ENCODE measurements at places on chromosomes 16 and 17. TPM values are rescaled to one million over a fixed set of nuclear protein-coding genes. Genes with fewer than 3 reads are reported as not detected.

The CHAD gene
- not detected for polyA plus RNA-seq

The WFDC1 gene
- not detected for polyA plus RNA-seq

The SHCBP1 gene
- 1.2 TPM for polyA plus RNA-seq

The MYOCD gene
- polyA plus RNA-seq = not detected

DNA sequence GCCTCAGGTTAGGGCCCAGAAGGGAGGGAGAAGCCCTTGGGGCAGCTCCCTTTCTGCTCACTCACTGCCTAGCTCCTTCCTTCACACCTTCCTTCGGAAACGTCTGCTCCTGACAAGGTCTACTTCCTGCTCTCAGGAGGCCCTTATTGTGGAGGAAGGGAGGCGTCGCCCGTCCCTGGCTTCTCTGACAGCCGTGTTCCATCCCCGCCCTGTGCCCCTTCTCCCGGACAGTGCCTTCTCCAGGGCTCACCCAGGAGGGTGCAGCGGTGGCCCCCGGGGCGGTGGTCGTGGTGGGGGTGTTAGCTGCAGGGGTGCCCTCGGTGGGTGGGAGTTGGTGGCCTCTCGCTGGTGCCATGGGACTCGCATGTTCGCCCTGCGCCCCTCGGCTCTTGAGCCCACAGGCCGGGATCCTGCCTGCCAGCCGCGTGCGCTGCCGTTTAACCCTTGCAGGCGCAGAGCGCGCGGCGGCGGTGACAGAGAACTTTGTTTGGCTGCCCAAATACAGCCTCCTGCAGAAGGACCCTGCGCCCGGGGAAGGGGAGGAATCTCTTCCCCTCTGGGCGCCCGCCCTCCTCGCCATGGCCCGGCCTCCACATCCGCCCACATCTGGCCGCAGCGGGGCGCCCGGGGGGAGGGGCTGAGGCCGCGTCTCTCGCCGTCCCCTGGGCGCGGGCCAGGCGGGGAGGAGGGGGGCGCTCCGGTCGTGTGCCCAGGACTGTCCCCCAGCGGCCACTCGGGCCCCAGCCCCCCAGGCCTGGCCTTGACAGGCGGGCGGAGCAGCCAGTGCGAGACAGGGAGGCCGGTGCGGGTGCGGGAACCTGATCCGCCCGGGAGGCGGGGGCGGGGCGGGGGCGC is 231.9 kb downstream of the SEC14L1 start:
- peak overlapping the region; percentile 60 for H3K27ac ChIP-seq
- peak overlapping the region; percentile 26 for H3K4me3 ChIP-seq
- no peaks in the 10 kb centered on the region for H3K36me3 ChIP-seq

- H3K4me3 ChIP-seq = no peak overlapping the region
- H3K27ac ChIP-seq = no peak overlapping the region
- no peaks in the 10 kb centered on the region for H3K36me3 ChIP-seq
These were observed 740 bp upstream of the CMIP start for GRCh38 chr16:81443688-81444447.

DNA sequence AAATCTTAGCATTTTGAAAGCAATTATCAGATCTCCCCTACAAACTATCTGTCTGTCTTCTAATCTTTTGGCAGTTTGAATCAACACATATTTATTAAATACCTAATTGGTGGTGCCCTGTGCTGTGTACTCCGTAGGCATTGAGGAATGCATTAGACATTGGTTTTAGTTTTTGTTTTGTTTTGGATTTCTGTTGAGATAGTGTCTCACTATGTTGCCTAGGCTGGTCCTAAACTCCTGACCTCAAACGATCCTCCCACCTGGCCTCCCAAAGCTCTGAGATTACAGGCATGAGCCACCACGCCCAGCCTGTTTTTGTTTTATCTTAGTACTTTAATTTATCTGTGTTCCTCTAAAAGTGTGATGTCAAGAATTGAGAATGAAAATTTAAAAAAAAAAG is 124.8 kb upstream of the RBL2 start:
- H3K27ac ChIP-seq = no peak overlapping the region
- H3K4me1 ChIP-seq = no peaks in the 10 kb centered on the region
- H3K27me3 ChIP-seq = no peaks in the 10 kb centered on the region
- H3K4me3 ChIP-seq = no peak overlapping the region
- peaks cover 14% of the 10 kb centered on the region for H3K36me3 ChIP-seq
- no peak for DNase-seq

DNA sequence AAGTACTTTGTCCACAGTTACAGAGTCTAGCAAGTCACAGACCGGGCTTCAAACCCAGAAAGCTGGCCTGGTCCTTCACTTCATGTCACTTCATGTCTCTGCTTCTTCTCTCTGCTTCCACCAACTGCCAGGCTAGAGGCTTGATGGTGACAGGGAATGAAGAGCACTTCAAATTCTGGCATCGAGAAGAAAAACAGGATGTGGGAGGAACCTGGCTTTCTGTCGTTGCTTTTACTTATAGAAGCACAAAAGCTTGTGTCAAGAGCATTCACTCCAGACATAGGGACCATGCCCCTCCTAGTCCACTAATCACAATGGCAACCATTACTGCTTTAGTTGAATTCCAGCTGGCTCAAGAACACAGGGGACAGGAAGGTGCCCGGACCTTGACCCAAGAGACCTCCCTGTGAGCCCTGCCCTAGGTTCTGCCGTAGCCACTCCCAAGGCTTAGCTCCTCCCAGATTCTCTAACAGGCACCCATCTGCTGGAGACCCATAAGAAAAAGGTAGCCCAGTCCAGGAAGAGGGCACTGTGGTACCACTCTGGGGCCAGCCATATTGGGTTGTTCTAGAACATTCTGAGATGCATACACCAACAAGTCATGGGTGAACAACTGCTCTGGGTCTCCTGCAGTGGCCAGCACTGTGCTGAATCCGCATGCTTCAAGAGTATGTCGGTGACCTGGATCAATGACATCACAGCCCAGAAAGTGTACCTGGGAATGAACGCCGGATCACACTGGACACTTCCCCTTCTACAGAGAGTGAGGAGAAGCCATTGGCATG is 181.8 kb downstream of the C16orf95 start:
- H3K36me3 ChIP-seq = no peaks in the 10 kb centered on the region
- no peak overlapping the region for H3K4me3 ChIP-seq
- H3K27me3 ChIP-seq = no peaks in the 10 kb centered on the region

DNA sequence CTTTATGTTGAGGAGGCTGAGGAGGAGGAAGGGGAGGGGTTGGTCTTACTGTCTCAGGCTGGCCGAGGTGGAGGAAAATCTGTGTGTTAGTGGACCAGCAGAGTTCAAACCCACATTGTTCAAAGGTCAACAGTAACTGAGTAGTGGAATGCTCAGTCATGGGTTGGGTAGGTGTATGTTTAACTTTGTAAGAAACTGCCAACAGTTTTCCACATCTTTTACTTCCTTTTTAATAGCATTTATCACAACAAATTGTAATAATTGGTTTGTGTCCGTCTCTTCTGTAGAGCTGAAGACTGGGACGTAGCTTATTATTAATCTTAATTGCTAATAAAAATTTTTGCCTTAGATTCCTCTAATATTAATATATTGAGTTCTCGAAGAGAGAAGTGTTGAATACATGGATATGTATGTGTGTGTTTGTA is 5.3 kb downstream of the ATP6V0A1 start:
- H3K36me3 ChIP-seq = peaks cover 21% of the 10 kb centered on the region
- H3K27me3 ChIP-seq = no peaks in the 10 kb centered on the region
- no peak overlapping the region for H3K4me3 ChIP-seq
- H3K4me1 ChIP-seq = peaks cover 18% of the 10 kb centered on the region
- no peak overlapping the region for H3K27ac ChIP-seq

DNA sequence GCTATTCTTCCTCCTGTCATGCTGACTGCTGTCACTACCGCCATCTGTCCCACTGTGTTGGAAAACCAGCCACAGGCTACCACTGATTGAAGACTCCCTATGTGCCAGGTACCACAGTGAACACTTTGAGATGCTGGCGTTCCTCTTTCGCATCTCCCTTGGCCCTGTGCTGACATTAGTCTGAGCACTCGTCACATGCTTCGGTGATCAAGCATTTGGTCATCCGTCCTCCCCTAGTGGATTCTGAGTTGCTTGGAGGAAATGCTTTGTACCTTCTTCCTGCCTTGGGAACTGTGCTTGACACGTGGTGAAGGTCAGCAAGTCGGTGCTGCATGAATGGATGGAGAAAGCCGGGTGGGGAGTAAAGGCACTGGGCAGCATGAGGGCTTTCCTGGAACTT is 260.1 kb downstream of the SNX29 start:
- H3K27me3 ChIP-seq = no peaks in the 10 kb centered on the region
- H3K4me3 ChIP-seq = no peak overlapping the region
- DNase-seq = no peak
- no peak overlapping the region for H3K27ac ChIP-seq
- H3K36me3 ChIP-seq = no peaks in the 10 kb centered on the region
- no peaks in the 10 kb centered on the region for H3K4me1 ChIP-seq

- no peak overlapping the region for H3K4me3 ChIP-seq
- H3K4me1 ChIP-seq = no peaks in the 10 kb centered on the region
- no peaks in the 10 kb centered on the region for H3K36me3 ChIP-seq
- no peak for DNase-seq
- no peak overlapping the region for H3K27ac ChIP-seq
These were observed 141.8 kb downstream of the PITPNC1 start for GRCh38 chr17:67518876-67519275.

DNA sequence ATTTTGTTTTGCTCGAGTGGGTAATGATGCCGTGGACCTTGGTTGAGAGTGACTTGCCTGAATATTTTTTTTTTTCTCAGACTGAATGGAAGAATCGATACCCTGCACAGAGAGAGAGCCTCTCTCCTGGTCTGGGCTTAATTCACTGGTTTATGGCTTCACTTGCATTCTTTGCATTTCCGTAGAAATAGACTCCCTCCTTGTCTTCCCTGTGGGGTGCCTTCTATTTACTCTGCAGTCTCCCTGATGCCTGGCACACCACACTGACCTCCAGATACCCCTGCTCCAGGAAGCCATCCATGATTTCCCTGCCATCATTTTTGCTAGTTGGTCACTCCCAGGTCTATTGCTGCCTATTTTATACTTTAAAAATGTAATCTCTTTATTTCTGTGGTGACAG is 238.0 kb downstream of the SNX29 start:
- DNase-seq = no peak
- H3K4me3 ChIP-seq = no peak overlapping the region
- no peak overlapping the region for H3K27ac ChIP-seq

- no peaks in the 10 kb centered on the region for H3K36me3 ChIP-seq
- no peak overlapping the region for H3K27ac ChIP-seq
- no peaks in the 10 kb centered on the region for H3K4me1 ChIP-seq
These were observed 31.4 kb upstream of the MED9 start for GRCh38 chr17:17445296-17445924.

DNA sequence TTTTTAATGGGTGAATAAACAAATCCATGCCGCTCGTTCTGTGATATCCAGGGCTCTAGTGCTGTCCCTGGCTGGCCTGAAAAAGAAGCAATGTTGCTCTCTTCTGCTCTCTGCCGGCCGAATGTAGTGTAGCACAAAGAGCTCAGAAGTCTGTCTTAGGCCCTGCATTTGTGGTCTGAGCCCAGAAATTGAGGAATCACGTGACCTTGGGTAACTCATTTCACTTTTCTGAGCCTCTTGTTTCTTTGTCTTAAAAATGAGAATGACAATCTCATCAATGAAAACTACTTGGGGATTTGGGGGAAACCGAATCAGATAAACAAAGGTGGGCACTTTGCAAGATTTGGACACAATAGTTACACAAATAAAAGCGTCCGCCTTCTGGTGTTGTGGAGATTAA is 381.6 kb upstream of the ASIC2 start:
- H3K4me1 ChIP-seq = no peaks in the 10 kb centered on the region
- no peak overlapping the region for H3K4me3 ChIP-seq
- H3K27me3 ChIP-seq = peaks cover 3% of the 10 kb centered on the region
- DNase-seq = peak; percentile 9
